Activated CD4-positive, alpha-beta T cell treated with anti-CD3 and anti-CD28 coated beads, Interleukin-2, amount 10 ng/mL, durations not matched to agents 24 days and 14 days (primary cell): ENCODE measurements at places on chromosomes 3 and 15. TPM values are rescaled to one million over a fixed set of nuclear protein-coding genes. Genes with fewer than 3 reads are reported as not detected.
A peak's percentile ranks its signal among the peaks of the same experiment; 100 is the strongest.

DNA sequence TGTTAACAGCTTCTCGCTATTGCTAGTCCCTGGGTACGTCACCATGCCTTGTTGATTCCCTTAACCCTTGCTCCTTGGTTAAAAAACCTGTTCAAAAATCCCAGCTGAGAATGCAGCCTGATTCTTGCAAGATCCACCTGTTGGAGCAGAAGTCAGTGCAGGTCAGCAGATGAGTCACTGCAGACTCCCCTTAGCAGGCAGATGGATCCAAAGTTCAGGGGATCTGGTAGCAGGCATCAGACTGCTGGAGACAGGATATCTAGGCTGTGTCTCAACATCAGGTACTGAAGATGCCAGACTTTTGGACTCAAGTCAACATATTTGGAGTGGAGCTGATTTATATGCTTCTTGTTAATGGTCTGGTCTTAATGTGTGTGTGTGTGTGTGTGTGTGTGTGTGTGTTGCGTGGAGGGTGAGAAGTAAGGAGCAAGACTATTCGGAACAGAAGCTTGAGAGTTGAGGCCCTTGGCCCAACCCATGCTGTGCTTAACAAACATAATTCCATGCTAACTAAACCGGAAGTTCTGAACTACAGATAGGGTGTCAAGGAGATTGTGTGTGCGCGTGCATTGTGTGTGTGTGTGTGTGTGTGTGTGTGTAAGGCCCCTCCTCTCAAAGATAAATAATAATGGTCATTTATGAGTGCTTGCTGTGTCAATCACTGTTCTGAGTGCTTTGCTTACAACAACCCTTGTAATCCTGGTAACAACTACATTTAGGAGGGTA lies 1.0 kb upstream of the C3orf52 start:
- DNase-seq: no peak

GRCh38 chr3:9351709-9352126 lies 11.1 kb upstream of the THUMPD3 start:
- no peak for DNase-seq

- DNase-seq: no peak
Measured at GRCh38 chr15:101024706-101025500, 105.7 kb downstream of the LRRK1 start.

Gene CSPG5
- 1.7 and 2.0 TPM in 2 replicates for total RNA-seq

DNA sequence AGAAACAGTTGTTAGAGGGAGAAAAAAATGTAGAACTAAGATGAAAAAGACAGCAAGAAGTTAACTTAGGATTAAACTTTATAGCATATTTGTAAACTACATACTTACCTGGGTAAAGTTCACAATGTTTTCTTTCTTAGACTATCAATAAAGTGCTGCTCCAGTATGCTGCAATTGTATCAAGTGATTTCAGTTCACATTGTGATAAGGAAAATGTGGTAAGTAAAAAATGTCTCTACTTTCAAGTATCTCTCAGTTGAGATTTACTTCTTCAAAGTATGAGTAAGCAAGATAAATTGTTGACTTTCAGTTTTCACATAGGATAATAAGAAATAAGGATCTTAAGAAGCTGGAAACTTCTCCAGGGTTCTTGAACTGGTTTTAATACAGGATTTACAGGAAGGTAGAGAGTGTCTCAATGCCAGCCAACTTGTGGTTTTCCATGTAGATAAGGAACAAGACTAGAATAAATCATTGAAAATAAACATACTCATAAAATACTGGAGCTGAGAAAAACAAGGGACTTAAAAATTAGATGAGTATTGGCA lies 528.8 kb downstream of the UNC13C start:
- no peak for DNase-seq

GRCh38 chr15:58431221-58432149 lies at the start of gene LIPC:
LIPC (plus strand) TSS chr15:58431991; CDS start chr15:58432033, 42 bp downstream.
- no peak for DNase-seq

DNA sequence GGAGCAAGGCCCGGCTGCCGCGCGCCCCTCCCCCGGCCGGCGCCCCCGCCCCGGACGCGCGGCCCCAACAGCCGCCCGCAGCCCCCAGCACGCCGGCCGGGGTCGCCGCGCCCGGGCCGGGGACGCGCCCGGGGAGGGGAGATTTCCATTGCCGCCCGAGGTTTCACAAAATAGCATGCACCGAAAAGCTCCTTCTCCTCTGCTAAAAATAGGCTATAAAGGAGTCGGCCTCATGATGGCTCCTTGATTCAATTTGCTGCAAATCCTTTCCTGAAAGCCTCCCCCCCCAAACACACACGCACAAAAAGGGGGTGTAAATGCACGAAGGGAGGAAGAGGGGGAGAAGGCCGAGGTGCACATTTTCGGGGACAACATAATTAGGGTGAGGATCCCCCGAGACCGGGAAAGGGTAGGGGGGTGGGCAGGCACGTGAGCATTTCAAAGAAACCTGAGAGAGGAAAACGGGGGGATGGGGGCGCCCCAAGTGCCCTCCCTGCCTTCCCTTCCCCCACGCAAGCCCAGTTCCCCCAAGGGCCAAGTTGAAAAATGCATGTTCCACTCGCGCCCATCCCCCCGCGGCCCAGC lies 734 bp downstream of the TBL1XR1 start:
- peak; percentile 82 for DNase-seq

GRCh38 chr3:151800431-151800830 lies 13.5 kb upstream of the AADAC start:
- no peak for DNase-seq

GRCh38 chr3:133535971-133536881 lies 37.3 kb upstream of the CDV3 start:
- DNase-seq: no peak

GRCh38 chr3:181887685-181888084 lies 176.0 kb downstream of the SOX2 start:
- DNase-seq: no peak

DNA sequence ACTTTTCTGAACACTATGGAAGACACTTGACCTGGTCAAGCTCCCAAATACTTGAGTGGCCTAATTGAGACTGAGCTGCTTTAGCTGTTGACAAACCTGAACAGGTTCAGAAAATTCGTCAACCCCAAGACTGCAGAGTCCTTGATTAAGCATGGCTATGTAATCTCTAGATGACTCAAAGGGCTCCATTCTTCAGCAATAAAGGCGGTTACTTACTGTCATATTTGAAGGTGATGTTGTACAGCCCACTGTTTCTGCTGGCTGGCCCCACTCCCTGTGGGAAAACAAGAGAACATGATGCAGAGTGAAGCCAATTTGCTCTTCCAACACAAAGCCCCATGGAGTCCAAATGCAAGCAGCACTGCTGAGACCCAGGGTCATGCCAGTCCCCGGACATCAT lies 45.1 kb downstream of the IL17RD start:
- no peak for DNase-seq

DNA sequence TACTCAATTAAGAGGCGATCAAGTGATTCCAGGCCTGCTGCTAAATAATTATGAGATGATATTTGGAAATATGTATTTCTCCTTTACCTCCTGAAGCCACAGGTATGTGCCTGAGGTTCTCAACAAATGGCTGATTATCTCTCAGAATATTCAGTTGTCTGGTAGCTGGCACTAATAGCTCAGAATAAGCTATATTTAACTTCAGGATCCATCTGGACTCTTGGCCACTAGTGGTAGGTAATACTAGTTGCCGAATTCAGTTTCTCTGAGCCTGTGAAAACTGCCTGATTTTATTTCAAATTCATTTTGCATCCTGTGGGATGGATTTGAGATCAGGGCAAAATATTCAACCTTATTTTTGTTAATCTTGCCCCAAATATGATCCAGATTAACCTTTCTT lies 499.0 kb downstream of the DIPK2A start:
- DNase-seq: no peak

- DNase-seq: no peak
Measured at GRCh38 chr3:129684270-129684669, 77.8 kb upstream of the PLXND1 start.

Gene TKT
- 377 and 379 TPM in 2 replicates for total RNA-seq

- no peak for DNase-seq
Measured at GRCh38 chr15:65963911-65964482, 94.7 kb downstream of the RAB11A start.

- DNase-seq: no peak
Measured at GRCh38 chr3:38611866-38612265, 37.6 kb downstream of the SCN5A start.

Gene DPPA2
- total RNA-seq: not detected in 2 replicates

- no peak for DNase-seq
Measured at GRCh38 chr3:51860703-51861665, at the start of gene IQCF2. IQCF2 (plus strand) TSS chr3:51861615; CDS start chr3:51861667, 52 bp downstream.

- no peak for DNase-seq
Measured at GRCh38 chr3:159832024-159832423, 156.6 kb upstream of the IL12A start.

DNA sequence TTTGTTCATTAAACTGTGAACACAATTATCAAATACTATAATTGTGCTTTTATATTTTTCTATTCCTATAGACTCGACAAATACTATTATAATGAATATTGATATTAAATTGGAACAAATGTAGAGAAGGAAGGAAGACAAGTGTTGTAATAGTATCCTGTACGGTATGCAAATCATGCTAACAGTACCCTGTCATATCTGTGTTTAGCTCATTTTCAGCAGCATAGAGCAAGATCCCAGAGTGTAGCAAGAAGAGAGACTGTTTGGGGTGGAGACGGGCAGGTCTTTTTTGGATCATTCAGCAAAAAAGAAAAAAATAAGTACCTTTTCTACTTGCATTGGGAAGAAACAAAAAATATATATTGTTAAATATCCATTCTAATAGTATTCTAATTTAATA lies 224.1 kb downstream of the TPRG1 start:
- DNase-seq: no peak

DNA sequence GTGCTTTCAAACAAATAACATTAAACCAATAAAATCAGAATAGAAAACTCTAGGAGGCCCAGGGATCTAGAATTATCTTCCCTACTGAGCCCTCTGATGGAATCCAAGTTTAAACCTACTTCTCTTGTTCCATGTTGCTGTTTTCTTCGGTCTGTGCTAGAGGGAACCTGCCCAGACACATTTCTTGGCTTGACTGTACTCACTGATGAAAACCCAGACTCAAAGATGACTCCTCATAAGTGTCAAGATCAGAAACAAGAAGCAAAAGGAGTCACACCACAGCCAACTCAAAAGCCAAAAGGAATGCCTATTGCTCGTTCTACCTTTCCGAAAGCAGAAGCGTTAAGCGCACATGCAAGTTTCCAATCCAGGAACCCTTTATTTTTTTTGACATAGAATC lies 31.6 kb downstream of the SCAP start:
- no peak for DNase-seq

Gene ACAN
- total RNA-seq: not detected in 2 replicates

GRCh38 chr15:82043130-82043673 lies 2.6 kb downstream of the MEX3B start:
- DNase-seq: no peak

- DNase-seq: peak; percentile 47
Measured at GRCh38 chr15:31160740-31161495, 59.4 kb upstream of the TRPM1 start.

GRCh38 chr3:105534491-105534890 lies 167.8 kb downstream of the ALCAM start:
- no peak for DNase-seq

- no peak for DNase-seq
Measured at GRCh38 chr3:169686266-169686665, 22.8 kb upstream of the MECOM start.

Gene SCAANT1
- total RNA-seq: not detected in 2 replicates

Gene SKOR1
- 0.09 and 0.14 TPM in 2 replicates for total RNA-seq

Gene HYAL1
- 0.28 and 0.50 TPM in 2 replicates for total RNA-seq

DNA sequence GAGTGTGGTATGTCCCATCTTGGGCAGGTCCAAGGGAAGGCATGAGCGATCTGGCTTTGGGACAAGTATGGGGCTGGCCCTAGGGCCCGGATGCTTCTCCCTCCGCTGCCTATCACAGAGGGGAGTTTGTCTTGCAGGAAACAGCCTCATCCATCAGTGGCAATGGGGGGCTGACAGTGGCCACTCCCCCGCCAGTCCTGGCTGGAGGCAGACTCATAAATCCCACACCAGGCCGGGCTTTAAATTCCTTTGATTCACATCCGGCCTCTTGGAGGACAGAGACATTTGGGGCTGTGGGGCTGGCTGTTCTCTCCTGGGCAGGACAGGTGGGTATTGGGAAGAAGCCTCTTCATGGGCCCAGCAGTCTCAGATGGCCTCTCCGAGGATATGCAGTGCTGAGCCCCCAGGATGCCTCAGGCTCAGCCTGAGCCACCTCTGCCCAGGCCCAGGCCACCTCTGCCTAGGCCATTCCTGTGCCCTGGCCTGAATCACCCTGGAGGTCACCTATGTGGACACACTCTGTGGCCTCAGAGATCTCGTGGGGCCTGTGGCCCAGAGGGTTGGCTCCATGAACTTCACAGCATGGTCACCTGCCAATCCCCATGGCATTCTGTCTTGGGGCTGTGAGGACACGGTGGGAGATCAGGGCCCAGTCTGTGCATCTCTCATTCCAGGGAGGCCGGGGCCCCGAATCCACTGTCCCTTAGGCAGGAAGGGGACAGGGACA lies 84.2 kb upstream of the GOLGA6L4 start:
- DNase-seq: no peak

GRCh38 chr15:30650012-30650929 lies 24.3 kb downstream of the ARHGAP11B start:
- no peak for DNase-seq

- DNase-seq: no peak
Measured at GRCh38 chr3:184562878-184563560, 1.4 kb downstream of the EPHB3 start.

GRCh38 chr3:117036259-117036799 lies 326.8 kb downstream of the TUSC7 start:
- DNase-seq: no peak

- DNase-seq: peak; percentile 83
Measured at GRCh38 chr15:90101130-90101968, 919 bp downstream of the IDH2 start.

- DNase-seq: no peak
Measured at GRCh38 chr3:2423143-2423542, 324.5 kb downstream of the CNTN4 start.

- DNase-seq: no peak
Measured at GRCh38 chr3:50263478-50264382, 5.2 kb upstream of the SEMA3B start.

DNA sequence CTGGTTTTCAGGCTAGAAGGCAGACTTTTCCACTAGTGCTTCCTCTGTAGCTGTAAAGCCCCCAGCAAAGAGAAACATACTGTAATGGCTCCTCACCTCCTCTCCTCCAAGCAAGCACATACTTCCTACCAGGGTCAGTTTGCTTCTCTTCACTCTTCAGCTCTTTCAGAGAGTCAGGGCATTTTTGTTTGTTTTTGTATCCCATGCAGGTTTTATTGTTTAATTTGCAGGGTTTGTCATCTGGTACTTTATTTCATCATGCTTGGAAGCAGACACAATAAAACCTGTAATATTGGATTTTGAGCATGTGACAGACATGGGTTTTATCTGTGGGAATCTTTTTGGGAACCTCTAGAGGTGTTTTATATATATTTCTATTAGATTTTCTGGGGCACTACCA lies 753.3 kb upstream of the ROBO1 start:
- no peak for DNase-seq

- DNase-seq: no peak
Measured at GRCh38 chr3:49098910-49099630, 5.2 kb upstream of the QRICH1 start.

DNA sequence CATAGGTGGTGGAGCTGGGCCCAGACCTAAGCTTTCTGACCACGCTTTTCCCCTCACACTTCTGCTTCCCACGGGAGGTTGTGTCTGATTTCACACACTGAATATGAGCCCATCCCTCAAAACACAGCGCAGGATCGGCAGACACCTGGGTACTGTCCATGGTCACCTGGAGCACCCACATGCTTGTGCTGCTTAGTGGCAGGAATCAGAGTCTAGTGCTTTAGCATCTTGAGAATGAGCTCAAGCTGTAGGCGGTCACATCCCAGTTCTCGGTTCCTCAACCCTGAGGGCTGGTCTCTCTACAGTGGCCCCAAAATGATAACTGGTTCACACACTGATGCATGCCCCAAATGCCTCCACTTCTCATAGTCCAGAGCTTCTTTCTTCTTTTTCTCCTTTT lies 111.0 kb downstream of the SEMA5B start:
- DNase-seq: no peak
